ENCODE measurements at places on chromosomes 12 and 14. TPM values are rescaled to one million over a fixed set of nuclear protein-coding genes. Genes with fewer than 3 reads are reported as not detected.

PXN gene
- 40.0 TPM for total RNA-seq

AKAP3 gene
- 4.8 TPM for total RNA-seq

TRIM9 gene
- 1.1 TPM for total RNA-seq

RBMS2 gene
- 63.8 TPM for total RNA-seq

PRKAB1 gene
- 25.9 TPM for total RNA-seq

DHH gene
- 2.0 TPM for total RNA-seq

SRRM4 gene
- total RNA-seq: not detected

IGFBP6 gene
- 246 TPM for total RNA-seq

CARMIL3 gene
- 0.32 TPM for total RNA-seq

SLC17A8 gene
- not detected for total RNA-seq

KERA gene
- not detected for total RNA-seq

CLEC4C gene
- not detected for total RNA-seq

OTX2 gene
- not detected for total RNA-seq

ACOT6 gene
- total RNA-seq: 0.63 TPM

ADAMTS20 gene
- total RNA-seq: not detected

PLEKHG7 gene
- not detected for total RNA-seq

SLC7A8 gene
- total RNA-seq: 106 TPM

TSPAN19 gene
- total RNA-seq: 2.7 TPM

EXOC3L4 gene
- 1.3 TPM for total RNA-seq

ITPR2 gene
- 62.9 TPM for total RNA-seq

BATF gene
- total RNA-seq: 8.2 TPM

RD3L gene
- total RNA-seq: not detected

NEDD1 gene
- 8.8 TPM for total RNA-seq

MIP gene
- total RNA-seq: not detected

KLRC2 gene
- total RNA-seq: 0.37 TPM

TPPP2 gene
- total RNA-seq: not detected

EIF2B2 gene
- total RNA-seq: 42.0 TPM

KLHL33 gene
- 0.31 TPM for total RNA-seq

CRIP1 gene
- 88.6 TPM for total RNA-seq

TSPAN11 gene
- 0.94 TPM for total RNA-seq

ADCY4 gene
- total RNA-seq: 50.1 TPM

TULP3 gene
- 18.7 TPM for total RNA-seq

RERG gene
- 33.4 TPM for total RNA-seq

PSMD9 gene
- total RNA-seq: 48.7 TPM

PPP4R4 gene
- 0.72 TPM for total RNA-seq

CCDC196 gene
- not detected for total RNA-seq

SOCS4 gene
- 17.1 TPM for total RNA-seq

All from omental fat pad (tissue), 4 donors.